ENCODE measurements at places on chromosomes 1 and 21.

DNA sequence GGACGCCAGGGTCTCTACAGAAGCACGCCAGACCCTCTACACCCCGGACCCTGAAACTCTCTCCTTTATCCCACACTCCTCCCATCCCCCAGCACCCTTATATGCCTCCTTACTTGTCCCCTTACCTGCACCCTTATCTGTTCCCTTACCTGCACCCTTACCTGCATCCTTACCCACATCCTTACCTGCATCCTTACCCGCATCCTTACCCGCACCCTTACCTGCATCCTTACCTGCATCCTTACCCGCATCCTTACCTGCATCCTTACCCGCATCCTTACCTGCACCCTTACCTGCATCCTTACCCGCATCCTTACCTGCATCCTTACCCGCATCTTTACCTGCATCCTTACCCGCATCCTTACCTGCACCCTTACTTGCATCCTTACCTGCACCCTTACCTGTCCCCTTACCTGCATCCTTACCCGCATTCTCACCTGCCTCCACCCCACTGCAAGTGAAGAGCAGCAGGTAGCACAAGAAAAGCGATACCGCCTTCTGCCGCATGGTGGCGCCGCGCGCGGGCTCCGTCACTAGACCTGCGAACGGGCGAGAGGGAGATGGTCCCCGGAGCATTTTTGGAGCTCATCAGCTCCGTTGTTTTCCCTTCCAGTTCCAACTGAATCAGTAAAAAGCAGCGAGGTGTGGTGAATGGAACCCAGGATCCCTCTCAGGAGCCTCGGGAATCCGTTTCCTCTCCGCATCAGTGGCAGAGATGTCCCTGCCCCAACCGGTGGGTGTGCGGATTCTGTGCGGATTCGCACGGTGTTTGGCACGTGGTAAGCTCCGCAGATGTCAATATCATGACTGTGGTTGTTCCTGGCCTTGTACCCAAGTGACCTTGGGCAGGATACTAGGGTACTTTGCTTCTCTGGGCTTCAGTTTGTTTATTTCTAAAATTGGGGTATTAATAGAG, 2.9 kb downstream of the IFI6 start:
- DNase-seq, result peak; percentile 72

- DNase-seq, result no peak
These were observed 534.5 kb downstream of the PTPRC start for GRCh38 chr1:199173356-199173755.

- DNase-seq, result no peak
These were observed 37.5 kb downstream of the KCNQ4 start for GRCh38 chr1:40820911-40821693.

DNA sequence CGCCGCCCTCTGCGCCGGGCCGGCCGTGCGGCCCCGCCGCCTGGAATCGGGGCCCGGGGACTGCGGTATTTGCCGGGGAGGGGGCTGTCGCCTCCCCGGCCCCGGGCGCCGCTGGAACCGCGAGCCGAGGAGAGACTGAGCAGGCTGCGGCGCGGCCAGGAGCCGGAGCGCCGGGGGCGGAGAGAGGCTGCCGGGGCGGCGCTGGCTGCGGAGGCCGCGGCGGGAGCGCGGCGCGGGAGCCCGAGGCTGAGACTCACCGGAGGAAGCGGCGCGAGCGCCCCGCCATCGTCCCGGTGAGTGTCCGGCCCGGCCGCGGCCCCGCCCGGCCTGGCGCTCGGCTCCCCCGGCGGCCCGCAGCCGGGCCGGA, 746 bp downstream of the DYRK1A start:
- no peak for DNase-seq

DNA sequence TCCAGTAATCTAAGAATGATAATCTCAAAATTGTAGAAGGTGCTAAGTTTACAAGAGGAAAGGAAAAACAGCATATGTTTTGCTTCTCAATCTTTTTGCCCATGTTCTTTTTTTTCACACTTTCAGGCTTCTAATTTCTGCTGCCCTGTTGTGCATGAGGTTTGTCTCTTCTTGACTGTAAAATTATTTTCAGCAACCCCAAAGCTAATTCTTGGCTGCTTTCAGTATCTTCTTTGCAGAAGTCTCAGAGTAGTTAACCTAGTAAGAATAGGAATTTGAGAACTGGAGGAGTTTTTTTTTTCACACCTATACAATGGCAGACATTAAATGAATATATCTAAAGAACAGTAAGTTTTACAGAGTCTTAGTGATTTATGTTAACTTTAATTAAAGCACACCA, 26.4 kb downstream of the DENND2D start:
- no peak for DNase-seq

DNA sequence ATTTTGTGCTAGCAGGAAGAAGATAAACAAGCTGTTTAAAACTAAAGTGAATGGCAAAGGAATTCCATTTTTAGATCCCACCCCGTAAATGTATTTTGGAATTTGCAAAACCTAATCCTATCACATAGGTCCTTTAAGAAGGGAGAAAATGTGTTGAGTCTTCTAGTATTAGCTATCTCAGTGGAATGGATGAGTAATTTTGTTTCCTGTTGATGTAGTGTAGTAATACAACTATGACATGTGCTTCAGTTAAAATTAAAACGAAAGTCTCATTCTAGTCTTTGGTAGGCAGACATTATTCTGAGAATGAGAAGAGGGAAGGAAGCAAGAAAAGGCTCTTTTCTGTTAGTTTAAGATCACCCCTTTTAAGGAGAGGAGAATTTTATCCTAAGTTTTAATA, 265.9 kb upstream of the C1orf105 start:
- DNase-seq, result peak; percentile 9

DNA sequence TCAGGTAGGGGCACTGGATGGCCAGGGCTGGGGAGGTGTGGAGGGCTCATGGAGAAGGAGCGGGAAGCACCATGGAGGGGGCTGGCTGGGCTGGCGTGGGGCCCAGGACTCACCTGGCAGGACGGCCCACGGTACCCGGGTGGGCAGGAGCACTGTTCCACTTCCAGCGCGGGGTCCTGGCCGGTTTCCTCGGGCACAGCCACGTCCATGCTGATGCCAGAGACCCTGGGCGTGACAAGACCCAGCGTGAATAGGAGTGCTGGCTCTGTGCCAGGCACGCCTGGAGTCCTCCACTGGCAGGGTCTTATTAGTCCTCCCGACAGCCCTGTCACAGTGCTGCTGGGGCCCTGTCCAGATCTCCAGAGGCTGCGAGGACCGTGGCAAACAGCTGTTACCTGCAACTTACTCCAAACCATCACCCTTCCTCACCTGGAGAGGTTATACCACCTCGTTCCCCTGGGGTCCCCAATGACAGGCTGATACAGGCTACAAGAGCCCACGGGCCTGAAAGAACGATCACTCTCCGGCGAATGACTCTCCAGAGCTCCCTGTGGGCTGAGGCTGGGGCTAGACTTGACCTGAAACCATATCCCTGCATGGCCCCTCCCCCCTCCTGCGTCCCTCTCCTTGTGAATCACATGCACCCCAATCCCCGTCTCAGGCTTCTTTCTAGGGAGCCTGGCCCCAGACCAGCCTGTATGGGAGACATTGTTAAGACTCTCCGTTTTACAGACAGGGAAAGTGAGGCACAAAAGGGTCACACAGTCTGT, 62.1 kb downstream of the HSPG2 start:
- no peak for DNase-seq

- no peak for DNase-seq
These were observed 5.5 kb downstream of the ETNK2 start for GRCh38 chr1:204146309-204146708.

- DNase-seq, result no peak
These were observed 23.4 kb downstream of the PPFIA4 start for GRCh38 chr1:203049576-203050180.

All from hepatic stellate cell (primary cell).